ENCODE measurements at places on chromosomes 7 and 10.

- no peak for DNase-seq
These were observed 13.8 kb downstream of the HSPA12A start for GRCh38 chr10:116728526-116729096.

- DNase-seq, result no peak
These were observed 48.2 kb upstream of the GPAM start for GRCh38 chr10:112231602-112232400.

- DNase-seq, result no peak
These were observed 918 bp downstream of the CALHM2 start for GRCh38 chr10:103451091-103451813.

- DNase-seq, result no peak
These were observed 159.7 kb downstream of the SGMS1 start for GRCh38 chr10:50464004-50464409.

GRCh38 chr10:35356725-35357092, 20.4 kb downstream of the CCNY start:
- DNase-seq, result no peak

GRCh38 chr10:132716691-132717490, 69.1 kb downstream of the NKX6-2 start:
- DNase-seq, result no peak

DNA sequence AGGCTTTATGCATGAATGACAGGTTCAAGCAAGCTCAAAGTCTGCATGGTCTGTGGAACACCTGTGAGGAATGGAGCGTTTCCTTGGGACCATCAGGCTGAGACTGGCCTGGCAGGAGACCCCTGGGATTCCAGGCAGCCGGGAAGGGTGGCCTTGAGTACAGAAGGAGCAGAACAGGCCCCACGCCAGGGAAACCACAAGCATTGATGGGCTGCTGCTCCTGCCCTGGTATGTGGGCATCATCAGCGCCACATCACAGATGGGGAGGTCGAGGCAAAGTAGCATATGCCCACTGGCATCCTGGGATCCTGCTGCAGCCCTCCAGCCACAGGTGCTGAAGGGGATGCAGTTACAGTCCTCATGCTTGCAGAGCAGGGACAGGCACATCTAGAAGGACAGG, 40.9 kb downstream of the ANTXRL start:
- no peak for DNase-seq

- DNase-seq, result no peak
These were observed 10.5 kb upstream of the CXCL12 start for GRCh38 chr10:44395396-44395795.

GRCh38 chr10:36725581-36726520, 399.5 kb upstream of the ANKRD30A start:
- DNase-seq, result no peak

GRCh38 chr7:57651006-57651405, 201.0 kb downstream of the ZNF716 start:
- no peak for DNase-seq

DNA sequence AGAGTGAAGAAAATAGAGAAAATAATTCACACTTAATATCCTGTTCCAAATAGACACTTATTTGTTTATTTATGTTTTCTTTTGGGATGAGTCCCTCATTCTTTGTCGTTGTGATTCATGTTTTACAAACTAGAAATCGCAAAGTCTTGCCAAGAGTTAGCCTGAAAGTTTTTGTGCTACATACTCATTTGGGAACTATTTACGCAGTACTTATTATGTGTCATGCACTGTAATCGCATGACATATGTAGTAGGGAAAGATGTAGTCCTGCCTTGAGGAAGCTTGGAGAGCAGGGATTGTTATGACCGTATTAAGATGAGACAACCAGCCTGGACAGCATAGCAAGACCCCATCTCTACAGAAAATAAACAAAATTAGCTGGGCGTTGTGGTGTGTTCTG, 189.3 kb downstream of the ABCA13 start:
- no peak for DNase-seq

- no peak for DNase-seq
These were observed 108.7 kb downstream of the DIP2C start for GRCh38 chr10:580778-581177.

DNA sequence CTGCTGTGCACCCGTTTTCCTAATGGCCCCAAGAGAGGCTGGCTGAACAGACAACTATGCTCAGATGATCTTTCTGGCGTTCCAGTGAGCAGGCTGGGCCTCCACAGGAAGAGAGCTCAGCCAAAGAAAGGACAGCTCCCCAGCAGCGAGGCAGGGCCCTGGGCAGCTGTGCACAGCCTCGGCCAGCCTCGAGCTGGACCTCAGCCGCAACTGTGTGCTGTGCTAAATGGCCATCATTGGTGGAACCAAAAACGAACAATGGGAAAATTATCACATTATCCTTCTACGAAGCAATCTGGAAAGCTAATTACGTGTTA, 97.5 kb downstream of the CTBP2 start:
- no peak for DNase-seq

DNA sequence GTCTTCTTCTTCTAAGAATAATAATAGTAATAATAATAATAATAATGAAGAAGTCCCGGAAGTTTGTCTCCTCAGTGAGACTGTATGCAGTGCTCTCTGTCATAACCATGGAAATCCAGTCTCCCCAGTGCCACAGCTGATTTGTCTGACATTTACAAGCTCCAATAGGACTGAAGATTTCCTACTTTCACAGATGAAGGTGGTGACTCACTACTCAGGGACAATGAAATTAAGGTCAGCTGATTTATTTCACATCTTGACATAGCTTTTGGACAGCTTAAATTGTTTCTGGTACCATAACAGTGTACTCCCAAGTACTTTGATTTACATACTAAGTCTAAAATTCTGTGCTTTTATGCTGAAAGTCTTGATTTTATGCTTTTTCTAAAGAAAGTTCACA, 6.9 kb downstream of the CELF2 start:
- no peak for DNase-seq

GRCh38 chr10:121245754-121246153, 352.5 kb downstream of the FGFR2 start:
- no peak for DNase-seq

GRCh38 chr7:157211690-157212089, 73.0 kb downstream of the UBE3C start:
- no peak for DNase-seq

GRCh38 chr7:98907570-98907969, 29.2 kb downstream of the TRRAP start:
- no peak for DNase-seq

DNA sequence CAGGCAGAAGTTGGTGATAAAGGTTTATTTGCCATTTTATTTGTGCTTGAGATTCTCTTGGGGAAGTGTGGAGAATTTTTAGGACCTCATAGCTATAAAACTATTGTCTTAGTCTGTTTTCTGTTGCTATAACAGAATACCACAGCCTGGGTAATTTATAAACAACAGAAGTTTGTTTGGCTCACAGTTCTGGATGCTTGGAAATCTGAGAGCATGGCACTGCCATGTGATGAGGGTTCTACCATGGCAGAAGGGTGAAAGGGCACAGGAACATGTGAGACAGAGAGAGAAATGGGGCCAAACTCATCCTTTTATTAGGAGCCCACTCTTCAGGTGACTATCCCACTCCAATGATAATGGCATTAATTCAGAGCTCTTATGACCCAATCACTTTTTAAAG, 12.3 kb downstream of the SUN3 start:
- DNase-seq, result no peak

- no peak for DNase-seq
These were observed 2.7 kb downstream of the VGF start for GRCh38 chr7:101162551-101163278.

DNA sequence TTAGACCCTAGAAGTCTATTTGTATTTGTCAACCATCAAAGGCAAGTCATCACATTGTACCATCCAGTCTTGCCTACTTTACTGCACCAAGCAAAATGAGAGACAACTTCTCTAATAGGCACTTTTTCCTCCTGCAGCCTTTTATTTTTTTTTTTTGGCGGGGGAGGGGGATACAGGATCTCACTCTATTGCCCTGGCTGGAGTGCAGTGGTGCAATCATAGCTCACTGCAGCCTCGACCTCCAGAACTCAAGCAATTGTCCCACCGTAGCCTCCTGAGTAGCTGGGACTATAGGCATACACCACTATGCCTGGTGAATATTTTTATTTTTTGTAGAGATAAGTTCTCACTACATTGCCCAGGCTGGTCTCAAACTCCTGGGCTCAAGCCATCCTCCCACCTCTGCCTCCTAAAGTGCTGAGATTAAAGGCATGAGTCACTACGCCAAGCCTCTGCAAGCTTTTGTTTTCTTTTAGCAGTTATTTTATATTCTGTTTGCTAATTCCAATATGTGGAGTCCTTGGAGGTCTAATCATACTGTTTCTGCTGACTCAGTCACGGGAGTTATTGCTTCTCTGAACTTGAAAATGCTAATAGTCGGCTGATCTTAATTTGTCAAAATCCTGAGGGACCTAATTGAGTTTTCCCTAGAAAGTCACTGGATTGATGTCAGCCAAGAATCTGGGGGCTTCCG, 14.2 kb downstream of the KPNA7 start:
- DNase-seq, result no peak

DNA sequence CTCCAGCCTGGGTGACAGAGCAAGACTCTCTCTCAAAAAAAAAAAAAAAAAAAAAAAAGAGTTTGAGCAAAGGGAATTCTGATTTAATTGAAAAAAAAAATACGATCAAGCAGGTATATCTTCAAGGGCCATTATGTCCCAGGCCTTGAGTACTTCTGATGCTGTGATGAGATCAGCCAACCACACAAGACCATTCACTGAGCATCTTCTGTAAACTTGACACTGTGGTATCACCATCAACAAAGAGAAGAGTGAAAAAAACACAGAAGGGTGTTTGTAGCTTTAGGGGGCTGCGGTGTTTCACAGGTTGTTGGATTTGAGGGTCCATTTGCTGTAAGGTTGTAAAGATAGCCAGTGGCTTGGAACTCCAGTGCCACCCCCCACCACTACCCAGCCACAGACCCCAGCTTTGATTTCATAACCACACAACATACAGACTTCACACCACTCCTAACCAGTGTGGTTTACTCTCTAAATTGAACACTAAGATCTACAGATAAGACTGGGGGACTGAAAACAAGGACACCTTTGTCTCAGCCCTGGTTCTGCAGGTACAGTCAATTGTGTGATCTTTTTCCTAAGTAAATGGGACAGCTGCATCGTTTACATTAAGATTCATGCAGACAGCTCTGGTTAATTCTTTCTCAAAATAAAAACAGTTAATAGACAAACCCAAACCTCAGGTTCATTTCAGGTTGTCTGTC, 66.4 kb downstream of the CDC123 start:
- DNase-seq, result no peak

GRCh38 chr10:125878957-125879835, 1.9 kb downstream of the DHX32 start:
- DNase-seq, result no peak

- no peak for DNase-seq
These were observed 1.4 kb downstream of the APBB1IP start for GRCh38 chr10:26439406-26440087.

GRCh38 chr7:154304740-154305700, 252.8 kb downstream of the DPP6 start:
- DNase-seq, result no peak

- no peak for DNase-seq
These were observed 243.3 kb downstream of the GRID1 start for GRCh38 chr10:86123304-86123703.
